ENCODE measurements at places on chromosomes 11 and 22. TPM values are rescaled to one million over a fixed set of nuclear protein-coding genes. Genes with fewer than 3 reads are reported as not detected.

Gene OVCH2
- total RNA-seq: 0.63 TPM

Gene MYOD1
- not detected for total RNA-seq

Gene SLC25A18
- total RNA-seq: 4.2 TPM

DNA sequence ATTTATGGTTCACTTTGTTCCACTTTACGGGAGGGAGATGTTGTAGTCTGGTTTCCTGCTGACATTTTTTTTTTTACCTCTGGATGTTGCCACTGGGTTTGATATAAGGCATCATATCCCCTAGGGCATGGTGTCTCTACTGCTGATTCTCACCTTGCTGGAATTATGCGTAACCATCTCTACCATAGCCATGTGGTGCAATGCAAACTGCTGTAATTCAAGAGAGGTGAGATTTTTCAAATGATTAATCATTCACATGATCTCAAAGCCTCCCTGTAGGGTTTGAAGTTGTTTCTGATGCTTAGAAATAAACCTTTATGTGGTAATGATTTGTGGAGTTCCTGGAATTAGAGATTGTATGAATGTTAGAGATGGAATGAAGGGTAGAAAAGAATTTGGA, 13.0 kb downstream of the MS4A3 start:
- DNase-seq: no peak

DNA sequence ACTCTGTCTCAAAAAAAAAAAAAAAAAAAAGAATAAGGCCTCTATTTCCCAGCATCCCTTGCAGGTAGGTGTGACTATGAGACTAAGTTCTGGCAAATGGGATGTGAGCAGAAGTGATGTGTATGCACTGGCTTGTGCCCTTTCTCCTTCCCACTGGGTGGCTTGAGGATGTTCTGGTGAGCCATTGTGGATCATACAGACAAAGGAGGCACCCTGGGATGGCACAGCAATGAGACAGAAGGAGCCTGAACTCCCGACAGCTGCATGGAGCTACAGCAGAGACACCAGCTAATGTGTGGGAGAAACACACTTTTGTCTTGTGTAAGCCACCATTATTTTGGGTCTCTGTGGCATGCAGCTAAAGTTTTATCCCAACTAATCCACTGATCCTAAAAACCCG, 10.6 kb upstream of the SORL1 start:
- no peak for DNase-seq

- no peak for DNase-seq
These were observed 160.9 kb downstream of the CACNA1I start for GRCh38 chr22:39731481-39731880.

- no peak for DNase-seq
These were observed 13.5 kb upstream of the MUC6 start for GRCh38 chr11:1049911-1050580.

- no peak for DNase-seq
These were observed 17.7 kb downstream of the RBFOX2 start for GRCh38 chr22:36010882-36011281.

DNA sequence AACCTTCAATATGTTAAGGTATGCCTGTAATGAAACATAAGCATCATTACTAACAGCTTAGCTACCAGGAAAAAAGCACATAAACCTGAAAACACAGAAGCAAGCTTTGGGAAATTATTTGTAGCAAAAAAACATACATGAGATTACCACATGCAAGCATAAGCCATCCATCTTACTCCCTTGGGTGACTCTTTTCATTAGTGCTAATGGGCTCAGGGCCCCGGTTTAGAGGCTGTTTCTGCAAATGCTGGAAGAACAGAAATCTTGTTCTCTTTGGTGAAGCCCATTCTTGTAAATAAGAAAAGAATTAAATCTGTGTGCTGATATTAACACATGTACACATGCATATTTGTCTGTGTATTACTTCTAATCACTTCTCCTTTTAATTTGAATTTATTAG, 314.3 kb downstream of the TTC28 start:
- no peak for DNase-seq

Gene PKNOX2
- 3.1 TPM for total RNA-seq

Gene SAA2
- total RNA-seq: 20.1 TPM

DNA sequence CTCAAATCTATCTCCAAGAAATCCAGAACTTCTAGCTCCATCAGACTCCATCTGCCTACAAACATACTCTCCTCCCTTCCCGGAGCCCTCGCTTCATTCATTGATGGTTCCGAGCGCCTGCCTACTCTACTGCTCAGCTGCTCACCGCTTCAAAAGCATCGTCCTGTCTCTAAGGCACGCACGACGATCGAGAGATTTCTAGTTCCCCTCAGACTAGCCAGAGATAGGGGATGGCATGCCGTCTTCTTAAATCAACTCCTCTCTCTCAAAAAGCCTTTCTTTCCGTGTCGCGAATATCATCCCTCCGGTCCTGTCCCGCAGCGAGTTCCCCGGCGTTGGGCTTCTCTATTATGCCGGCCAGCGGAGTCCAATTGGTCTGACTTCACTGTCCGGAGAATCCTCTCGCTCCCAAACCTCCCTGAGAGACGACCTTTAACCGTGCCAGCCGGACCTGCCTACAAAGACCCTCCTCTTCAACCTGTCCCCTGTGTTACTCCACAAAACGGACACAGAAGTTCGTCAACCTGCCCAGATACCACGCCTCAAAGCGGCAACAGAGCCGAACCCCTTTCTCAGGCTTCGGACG, 592 bp downstream of the EEF1G start:
- peak; percentile 36 for DNase-seq

GRCh38 chr22:43036282-43036829, 21.4 kb upstream of the PACSIN2 start:
- no peak for DNase-seq

DNA sequence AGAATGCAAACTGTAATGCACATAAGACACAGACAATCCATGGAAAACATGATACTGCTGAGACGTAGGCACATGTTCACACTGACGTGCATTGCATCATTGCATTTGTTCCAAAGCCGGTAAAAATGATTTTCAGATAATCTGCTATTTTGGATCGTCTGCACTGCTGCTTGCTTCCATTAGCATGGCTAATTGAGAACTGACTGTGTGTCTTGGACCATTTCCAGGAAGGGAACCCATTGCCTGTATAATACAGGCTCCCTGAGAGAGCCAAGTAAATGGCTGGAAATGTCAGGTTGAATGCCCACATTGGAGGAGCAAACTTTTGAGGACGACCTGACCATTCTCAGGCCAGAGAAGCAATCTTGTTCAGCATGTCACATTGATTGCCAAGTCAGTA, 304.8 kb downstream of the ST3GAL4 start:
- no peak for DNase-seq

- DNase-seq: no peak
These were observed 48.9 kb downstream of the ARHGEF12 start for GRCh38 chr11:120385110-120385509.

DNA sequence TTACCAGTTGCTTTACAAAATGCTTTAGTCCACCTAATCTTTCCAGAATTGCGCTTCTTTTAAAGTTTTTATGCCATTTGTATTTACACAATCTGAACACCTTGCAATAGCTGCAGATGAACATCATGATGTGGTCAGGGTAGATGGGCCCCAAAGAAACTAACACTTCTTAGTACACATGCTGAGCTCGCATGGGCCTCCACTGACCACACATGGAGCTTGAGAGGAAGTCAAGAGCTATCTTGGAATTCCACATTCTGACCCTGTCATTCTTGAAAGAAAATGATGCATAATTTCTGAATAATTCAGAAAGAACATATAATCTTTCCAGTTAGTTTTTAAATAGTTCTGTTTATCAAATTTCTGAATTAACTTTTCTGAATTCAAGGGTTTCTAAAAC, 7.7 kb downstream of the LIPT2 start:
- DNase-seq: no peak

DNA sequence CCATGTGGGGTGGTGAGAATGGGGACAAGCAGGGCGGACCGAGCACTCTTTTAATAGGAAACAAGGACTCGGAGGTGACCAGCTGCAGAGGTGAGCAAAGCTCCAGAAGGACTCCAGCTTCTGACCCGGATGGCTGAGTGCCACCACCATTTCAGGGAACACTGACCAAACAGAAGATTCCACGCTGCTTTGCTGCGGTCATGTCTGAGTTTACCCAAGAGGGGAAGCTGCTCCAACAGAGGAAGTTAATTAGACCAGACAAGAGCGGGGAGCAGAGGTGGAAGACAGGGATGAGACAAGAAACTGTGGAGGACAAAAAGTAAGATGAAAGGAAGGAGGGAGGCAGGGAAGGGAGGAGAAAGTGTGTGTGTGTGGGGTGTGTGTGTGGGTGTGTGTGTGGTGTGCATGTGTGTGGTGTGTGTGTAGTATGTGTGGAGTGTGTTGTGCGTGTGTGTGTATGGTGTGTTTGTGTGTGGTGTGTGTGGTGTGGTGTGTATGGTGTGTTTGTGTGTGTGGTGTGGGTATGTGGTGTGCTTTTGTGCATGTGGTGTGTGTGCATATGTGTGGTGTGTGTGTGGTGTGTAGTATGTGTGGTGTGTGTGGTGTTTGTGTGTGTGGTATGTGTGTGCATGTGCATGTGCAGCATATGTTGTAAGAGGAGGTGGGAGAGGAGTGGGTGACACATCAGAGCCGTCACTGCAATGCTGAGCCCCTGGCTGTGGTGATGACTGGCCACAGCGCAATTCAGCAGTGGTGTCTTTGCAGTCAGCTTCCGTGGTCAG, 82.2 kb upstream of the AKIP1 start:
- no peak for DNase-seq

DNA sequence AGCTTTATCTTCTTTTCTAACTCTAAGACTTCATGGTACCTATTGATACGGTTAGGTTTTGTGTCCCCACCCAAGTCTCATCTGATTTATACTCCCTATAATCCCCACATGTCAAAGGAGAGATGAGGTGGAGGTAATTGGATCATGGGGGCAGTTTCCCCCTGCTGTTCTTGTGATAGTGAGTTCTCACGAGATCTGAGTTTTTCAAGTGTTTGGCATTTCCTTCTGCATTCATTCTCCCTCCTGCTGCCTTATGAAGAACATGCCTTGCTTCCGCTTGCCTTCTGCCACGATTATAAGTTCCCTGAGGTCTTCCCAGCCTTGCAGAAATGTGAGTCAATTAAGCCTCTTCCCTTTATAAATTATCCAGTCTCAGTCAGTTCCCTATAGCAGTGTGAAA, 5.1 kb upstream of the FAT3 start:
- DNase-seq: no peak

DNA sequence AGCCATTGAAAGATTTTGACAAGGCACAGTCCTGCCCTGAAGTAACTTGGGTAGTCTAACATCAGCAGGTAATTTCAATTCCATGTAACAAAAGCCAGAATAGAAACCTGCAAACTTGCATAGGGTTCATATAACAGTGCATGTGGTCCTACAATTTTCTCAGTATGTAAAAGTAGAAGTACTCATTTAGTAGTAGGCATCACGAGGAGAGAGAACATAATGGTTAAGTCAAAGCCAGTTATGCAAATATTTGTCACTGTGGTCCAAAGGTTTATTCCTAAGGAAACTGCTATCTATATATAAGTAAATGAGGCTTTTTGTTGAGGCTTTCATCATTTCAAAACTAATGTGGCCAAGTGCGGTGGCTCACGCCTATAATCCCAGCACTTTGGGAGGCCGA, 10.1 kb downstream of the ATP5MG start:
- peak; percentile 21 for DNase-seq

DNA sequence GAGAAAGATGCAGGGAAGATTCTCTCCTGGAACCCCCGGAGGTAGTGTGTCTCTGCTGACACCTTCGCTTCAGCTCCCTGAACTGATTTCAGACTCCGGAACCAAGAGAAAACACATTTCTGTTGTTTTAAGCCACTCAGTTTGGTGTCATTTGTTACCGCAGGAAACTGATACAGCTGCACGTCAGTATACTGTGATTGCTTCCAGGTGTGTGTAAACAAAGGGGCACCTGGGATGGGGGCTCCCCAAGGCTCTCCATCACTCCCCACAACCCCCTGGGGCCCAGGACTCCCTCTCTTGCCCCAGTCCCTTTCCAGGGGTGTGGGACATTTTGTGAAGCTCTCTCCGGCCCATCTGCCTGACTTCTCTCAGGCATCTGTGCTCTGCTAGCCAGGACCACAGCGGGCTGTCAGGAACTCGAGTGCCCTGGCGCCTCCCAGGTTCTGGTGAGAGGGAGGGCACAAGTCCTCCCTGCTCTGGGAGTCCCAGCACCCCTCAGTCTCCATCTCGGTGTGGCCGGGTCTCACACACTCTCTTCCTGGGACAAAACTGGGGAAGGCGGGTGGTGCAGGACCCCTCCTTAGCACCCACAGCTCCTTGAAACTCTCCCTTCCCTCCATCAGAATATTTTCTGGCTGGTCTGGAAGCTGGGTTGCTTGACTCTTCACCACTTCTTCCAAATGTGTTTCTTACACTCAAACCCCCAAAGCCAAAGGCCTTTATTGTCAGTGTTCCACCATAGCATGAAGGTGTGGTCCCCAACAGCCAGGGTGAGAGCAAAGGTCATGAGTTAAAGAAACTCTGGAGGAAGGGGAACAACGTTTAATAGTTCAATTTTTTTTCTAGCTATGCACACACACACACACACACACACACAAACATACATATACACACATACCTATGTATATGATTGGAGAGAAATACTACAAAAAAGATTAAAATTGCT, 35.0 kb upstream of the TSKU start:
- no peak for DNase-seq

Gene CREB3L1
- total RNA-seq: 20.3 TPM

DNA sequence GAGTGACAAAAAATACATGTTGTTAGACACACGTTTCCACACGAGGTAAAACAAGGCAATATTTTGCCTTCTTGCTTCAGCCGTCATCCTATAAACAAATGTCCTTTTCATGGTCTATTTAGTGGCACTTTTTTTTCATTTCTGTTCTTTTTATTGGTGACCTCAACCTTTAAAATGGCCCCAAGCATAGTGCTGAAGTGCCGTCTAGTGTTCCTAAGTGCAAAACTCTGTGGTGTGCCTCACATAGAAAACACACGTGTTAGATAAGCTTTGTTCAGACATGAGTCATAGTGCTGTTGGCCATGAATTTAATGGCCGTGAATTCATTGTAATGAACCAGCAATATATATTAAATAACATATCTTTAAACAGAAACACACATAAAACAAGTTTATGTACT, 15.6 kb downstream of the OVCH2 start:
- peak; percentile 50 for DNase-seq

DNA sequence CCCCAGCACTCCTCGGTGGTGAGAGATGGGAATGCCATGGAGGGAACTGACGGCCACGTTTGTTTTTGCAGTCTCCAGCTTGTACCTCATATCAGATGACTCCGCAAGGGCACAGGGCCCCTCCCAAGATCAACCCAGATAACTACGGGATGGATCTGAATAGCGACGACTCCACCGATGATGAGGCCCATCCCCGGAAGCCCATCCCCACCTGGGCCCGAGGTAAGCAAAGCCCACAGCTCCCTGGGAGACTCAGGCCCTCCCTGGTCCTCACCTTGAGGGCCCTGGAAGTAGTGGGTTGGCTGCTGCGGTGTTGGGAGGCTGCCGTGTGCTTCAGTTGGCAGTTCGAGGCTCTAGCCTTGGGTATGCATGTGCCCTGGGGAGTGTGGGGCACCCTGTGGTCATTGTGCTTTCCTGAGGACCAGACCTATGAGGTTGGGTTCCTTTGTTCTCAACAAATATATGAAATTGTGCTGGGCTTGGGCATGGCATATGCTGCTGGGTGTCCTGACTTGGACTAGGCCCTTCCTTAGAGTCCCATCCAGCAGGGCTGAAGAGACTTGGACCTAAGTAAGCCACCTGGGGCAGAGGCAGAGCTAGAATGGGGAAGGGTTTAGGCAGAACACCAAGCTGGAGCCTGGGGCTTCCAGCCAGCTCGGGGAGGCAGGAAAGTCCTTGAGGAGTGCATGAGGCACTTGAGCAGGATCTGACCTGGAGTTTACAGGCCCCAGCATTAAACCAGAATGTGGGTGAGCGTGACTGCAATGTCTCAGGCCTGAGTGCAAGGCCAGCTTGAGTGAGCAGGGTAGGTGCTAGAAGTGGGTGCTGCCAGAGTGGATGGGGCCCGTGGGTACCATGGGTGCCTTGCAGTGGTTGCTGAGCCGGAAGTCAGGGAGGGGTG, 26.4 kb downstream of the INCENP start:
- no peak for DNase-seq

Gene BCL2L13
- total RNA-seq: 35.6 TPM

Data from hepatocyte (in vitro differentiated cells).